Activated effector memory CD4-positive, alpha-beta T cell treated with anti-CD3 and anti-CD28 coated beads, Interleukin-2, amount 50 U/mL, for 16 hours (primary cell): ENCODE measurements at places on chromosomes 3 and 15.

DNA sequence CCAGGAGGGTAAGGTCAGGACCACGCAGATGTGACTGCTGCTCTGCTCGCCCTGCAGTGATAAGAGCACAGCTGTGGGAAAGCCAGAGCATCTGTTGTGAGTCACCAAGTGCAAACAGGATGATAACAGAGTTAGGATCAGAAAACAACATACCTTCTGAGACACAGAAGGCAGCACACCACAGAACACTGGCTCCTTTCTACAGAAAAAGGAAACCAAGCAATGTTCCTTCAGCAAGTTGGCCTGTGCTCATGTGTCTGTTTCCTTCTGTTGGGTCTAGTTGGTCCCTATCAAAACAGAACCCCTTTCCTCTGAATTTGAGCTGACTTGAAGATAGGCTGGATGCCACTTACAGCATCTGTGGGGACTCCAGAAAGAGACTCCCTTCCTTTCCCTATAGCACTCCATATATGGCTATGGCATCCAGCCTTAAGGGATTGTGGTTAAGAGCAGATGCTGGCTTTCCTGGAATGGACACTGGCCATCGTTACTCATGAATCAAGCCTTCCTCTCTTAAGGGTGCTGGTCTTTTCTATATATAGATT, 440.7 kb upstream of the THBS1 start:
- DNase-seq = no peak

GRCh38 chr15:41599061-41599460, 40.0 kb downstream of the TYRO3 start:
- DNase-seq = no peak

DNA sequence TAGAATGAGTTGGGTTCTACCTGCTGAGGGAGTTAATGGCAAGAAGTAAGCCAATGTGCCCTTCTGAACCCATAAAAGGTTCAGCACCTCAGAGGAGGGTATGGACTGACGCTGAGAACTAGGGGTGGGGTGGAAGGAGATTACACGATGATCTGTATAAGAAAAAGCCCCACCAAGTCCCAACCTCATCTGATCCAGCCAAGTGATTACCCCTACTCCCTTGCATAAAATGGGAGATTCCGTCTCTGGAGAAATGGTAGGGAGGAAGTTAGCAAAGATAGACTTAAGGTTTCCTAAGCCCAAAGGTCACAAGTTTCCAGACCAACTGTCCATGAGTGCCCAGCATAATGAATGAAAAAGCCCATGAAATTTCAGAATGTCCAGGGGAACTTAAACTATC, 7.1 kb upstream of the DVL3 start:
- DNase-seq = no peak

- DNase-seq = no peak
These were observed 177.3 kb upstream of the WNT5A start for GRCh38 chr3:55664387-55664786.

DNA sequence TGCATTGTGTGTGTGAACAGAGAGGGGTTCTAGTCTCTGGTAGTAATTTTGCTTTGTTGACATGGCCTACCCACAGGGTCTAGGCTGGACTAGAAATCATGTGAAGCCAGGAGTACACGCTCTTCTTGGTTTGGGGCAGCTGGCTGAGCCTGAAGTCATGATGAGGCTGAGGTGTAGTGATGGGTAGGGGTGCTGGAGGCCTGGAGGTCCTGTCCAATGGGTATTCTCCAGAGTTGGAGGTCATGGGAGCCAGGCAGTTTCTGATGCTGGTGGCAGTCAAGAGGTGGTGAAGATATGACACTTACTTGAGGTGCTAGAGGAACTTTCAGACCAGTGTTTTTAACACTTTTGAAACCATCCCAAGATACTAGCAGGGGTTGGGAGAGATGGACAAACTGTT, 18.5 kb upstream of the EPHB1 start:
- DNase-seq = no peak

- no peak for DNase-seq
These were observed 39.1 kb downstream of the MESD start for GRCh38 chr15:80950291-80951078.

DNA sequence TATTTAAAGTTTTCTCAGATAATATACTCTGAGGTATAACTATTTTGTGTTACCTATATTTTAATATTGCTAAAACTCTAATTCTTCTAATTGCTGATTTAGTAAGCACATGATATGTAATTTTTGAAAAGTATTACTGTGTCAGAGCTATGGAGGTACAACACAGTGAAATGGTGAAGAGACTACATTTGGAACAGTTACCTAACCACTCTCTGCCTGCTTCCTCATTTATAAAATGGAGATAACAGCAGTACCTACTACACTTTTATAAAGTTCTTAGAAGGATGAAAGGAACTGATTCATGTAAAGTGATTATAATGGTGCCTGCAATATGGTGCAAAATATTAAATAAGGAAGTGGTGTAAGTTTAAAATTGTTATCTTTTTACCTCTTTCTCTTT, 16.3 kb upstream of the NEK10 start:
- no peak for DNase-seq

- peak; percentile 82 for DNase-seq
These were observed 103.6 kb upstream of the ICE2 start for GRCh38 chr15:60582370-60583036.

DNA sequence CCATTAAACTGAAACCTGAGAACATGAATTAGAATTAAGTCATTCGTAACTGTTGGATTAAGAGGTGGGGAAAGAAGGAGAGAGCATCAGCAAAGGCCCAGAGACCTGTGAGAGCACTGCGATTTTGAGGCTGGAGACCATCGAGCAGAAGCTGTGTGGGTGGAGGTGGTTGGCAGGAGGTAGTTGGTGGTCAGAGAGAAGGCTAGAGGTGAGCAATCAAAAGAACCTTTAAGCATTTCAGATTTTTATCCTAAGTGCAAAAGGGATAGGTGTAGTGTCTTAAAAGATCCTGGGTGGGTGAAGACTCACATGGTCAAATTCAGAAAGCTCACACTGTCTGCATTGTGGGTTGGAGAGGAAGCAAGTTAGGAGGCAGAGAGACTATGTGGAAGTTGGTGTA, 65.1 kb upstream of the TEX264 start:
- DNase-seq = no peak

- no peak for DNase-seq
These were observed 16.1 kb downstream of the MAP6D1 start for GRCh38 chr3:183809270-183809669.

DNA sequence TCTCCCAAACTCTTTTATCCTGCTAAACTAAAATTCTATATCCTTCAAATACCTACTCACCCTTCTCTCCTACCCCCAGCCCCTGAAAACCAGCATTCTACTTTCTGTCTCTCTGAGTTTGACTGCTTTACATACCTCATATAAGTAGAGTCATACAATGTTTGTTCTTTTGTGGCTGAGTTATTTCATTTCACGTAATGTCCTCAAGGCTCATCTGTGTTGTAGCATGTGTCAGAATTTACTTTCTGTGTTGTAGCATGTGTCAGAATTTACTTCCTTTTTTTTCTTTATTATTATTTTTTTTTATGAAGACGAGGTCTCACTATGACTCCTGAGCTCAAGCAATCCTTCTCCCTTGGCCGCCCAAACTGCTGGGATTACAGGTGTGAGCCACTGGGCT, 20.1 kb downstream of the IFT122 start:
- DNase-seq = no peak

- no peak for DNase-seq
These were observed 477.4 kb downstream of the AGBL1 start for GRCh38 chr15:86557018-86557550.

GRCh38 chr3:155960060-155960459, 89.6 kb downstream of the GMPS start:
- DNase-seq = no peak

- DNase-seq = no peak
These were observed 5.7 kb downstream of the CHST13 start for GRCh38 chr3:126529585-126530170.

DNA sequence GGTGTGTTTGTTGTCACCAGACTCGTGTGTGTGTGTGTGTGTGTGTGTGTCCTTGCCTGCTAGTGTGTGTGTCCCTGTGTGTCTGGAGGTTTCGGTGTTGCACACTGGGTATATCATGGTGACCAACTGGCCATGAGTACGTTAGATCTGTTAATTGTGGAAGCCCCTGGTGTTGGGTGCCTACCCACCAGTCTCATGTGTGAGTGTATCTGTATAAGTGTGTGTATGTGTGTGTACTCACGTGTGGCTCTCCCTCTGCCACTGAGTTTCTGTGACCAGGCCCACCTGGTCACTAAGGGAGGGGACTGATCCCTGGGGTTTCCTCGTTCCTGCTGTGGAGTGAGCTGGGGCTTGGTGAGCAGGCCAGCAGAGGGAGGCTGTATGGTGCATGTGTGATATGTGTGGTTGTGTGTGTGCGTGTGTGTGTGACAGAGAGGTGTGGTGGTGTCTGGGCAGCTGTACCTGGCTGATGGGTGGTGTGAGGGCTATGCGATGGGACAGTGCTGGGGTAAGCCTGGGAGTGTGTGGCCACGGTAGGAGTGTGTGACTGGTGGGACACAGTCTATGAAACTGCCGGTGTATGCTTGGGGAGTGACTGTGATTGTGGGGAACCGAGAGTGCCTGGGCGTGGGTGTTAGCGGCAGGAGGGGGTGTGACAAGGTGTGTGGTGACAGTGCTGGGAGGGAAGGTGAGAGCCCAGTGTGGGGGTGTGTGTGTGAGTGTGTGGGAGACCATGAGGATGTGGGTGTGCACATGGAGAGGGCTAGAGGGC, 1.8 kb downstream of the PRKCD start:
- DNase-seq = peak; percentile 82

GRCh38 chr15:76345583-76345879, 9.0 kb downstream of the ISL2 start:
- DNase-seq = no peak

DNA sequence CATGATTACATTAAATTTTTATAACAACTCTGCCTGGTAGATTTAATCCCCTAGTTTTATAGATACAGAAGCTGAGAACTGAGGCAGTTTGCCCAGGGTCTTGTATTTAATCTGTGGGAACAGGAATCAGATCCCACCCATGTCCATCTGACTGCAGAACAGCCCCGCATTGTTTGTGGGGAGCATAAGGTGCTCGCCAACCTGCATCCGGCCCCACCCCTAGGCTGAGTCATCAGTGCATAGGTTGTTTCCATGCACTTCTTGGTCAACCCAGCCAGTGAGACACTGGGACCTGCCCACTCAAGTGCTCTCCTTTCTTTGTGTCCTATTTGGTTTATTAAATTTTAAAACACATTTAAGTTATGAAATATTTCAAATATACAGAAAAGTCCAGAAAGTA, 266.2 kb downstream of the OPA1 start:
- DNase-seq = no peak

- DNase-seq = no peak
These were observed 64.9 kb upstream of the SELENOK start for GRCh38 chr3:53956586-53956985.

- peak; percentile 71 for DNase-seq
These were observed 595 bp downstream of the PDCD7 start for GRCh38 chr15:65132878-65133547.
